Neural progenitor cell (in vitro differentiated cells): ENCODE measurements at places on chromosomes 3 and 15. TPM values are rescaled to one million over a fixed set of nuclear protein-coding genes. Genes with fewer than 3 reads are reported as not detected.

The ADAMTS7 gene
- total RNA-seq: 19.2 and 56.6 TPM in 2 replicates

The GPR27 gene
- total RNA-seq: 18.3 and 19.4 TPM in 2 replicates

The CCK gene
- total RNA-seq: 1.1 and 3.4 TPM in 2 replicates

DNA sequence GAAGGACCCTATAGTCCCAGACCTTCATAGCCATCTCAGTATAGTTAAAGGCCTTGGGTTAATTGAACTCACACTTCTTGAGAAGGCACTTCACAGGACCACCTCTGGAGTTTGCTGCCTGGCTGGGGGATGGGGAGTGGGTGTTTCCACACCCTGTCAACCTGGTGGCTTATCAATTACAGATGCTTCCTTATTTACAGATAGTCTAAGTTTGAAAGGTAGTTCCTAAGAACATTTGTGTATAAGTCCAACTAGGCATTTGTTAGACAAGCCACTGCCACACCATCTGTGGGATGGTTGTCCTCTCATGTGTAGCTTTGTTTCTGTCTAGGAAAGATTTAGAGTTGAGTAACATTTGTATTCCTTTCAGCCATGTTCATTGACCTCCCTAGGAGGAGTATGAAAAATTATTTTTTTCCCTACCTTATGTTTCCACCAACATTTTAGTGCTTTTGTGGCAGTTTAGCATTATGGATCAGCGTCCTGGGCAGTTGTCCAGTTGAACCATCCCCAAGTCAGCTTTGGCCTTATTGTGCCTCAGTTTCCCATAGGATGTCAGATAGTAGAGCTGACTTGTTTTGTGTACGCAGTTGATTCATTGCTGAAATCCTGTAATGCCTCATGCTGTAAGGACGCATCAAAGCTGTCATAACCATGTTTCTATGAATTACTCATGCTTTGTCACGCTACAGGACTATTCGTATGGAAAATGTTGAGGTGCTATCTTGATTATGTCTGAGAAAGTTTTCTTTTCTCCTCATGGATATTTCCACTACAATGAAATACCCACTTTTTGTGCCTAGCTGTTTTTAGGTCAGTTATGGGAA is 21.2 kb upstream of the SIAH2 start:
- no peaks in the 10 kb centered on the region for H3K4me1 ChIP-seq
- H3K27ac ChIP-seq: no peak overlapping the region
- DNase-seq: no peak
- H3K4me3 ChIP-seq: no peak overlapping the region
- H3K27me3 ChIP-seq: no peaks in the 10 kb centered on the region
- H3K36me3 ChIP-seq: no peaks in the 10 kb centered on the region

DNA sequence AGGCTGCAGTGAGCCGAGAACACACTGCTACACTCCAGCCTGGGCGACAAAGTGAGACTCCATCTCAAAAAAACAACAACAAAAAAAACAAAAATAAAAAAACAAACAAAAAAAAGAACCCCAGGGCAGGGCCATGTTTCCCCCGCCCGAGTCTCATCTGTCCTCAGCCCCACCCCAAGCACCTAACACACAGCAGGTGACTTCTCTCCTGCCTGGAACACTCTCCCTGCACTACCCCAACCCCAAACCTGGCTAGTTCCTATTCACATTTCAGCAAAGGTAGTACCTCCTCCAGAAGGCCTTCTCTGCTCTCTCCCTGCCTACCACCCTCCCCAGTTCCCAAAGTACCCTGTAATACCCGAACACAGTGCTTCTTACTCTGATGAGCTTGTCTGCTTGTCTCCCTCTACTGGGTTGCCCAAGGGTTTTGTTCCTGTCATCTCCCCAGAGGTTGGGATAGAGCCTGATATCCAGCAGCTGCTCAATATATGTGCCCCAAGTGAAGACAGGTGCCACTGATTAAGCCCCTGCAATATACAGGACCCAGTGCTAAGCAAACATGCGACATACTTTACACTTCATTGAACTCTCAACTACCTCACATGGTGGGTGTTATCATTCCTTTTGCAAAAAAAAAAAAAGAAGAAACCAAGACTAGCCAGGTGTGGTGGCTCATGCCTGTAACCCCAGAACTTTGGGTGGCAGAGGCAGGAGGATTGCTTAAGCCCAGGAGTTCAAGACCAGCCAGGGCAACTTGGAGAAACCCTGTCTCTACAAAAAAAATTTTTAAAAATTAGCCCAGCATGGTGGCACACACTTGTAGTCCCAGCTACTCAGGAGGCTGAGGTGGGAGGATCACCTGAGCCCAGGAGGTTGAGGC is 103.6 kb downstream of the DAPK2 start:
- H3K27ac ChIP-seq: no peak overlapping the region
- H3K36me3 ChIP-seq: no peaks in the 10 kb centered on the region
- peaks cover 3% of the 10 kb centered on the region for H3K4me1 ChIP-seq
- H3K27me3 ChIP-seq: no peaks in the 10 kb centered on the region
- no peak for DNase-seq
